ENCODE measurements at places on chromosomes 16 and 17. TPM values are rescaled to one million over a fixed set of nuclear protein-coding genes. Genes with fewer than 3 reads are reported as not detected.
A peak's percentile ranks its signal among the peaks of the same experiment; 100 is the strongest.

DNA sequence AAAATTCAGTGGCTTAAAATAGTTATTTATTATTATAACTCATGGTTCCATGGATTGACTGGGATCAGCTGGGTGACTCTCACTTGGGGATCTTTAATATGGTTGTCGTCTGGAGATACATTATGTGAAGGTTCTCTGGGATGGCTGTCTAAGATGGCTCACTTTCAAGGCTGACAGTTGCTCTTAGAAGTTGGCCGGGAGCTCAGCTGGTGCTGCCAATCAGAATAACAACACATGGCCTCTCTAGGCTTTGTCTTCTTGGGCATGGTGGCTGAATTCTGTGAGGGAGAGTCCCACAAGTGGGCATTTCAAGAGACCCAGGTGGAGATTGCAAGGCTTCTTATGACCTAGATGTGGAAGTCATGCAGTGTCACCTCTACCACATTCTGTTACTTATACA, 269.7 kb downstream of the CA10 start:
- no peak overlapping the region for H3K4me3 ChIP-seq
- H3K36me3 ChIP-seq: no peaks in the 10 kb centered on the region

GRCh38 chr16:78246559-78246958, 147.1 kb downstream of the WWOX start:
- H3K4me3 ChIP-seq: no peak overlapping the region
- no peaks in the 10 kb centered on the region for H3K4me1 ChIP-seq
- H3K27me3 ChIP-seq: no peaks in the 10 kb centered on the region
- no peak overlapping the region for H3K27ac ChIP-seq
- DNase-seq: no peak
- H3K36me3 ChIP-seq: no peaks in the 10 kb centered on the region

The CHAD gene
- 0.05 TPM for total RNA-seq

- no peaks in the 10 kb centered on the region for H3K27me3 ChIP-seq
- H3K27ac ChIP-seq: no peak overlapping the region
- DNase-seq: no peak
- no peak overlapping the region for H3K4me3 ChIP-seq
- H3K4me1 ChIP-seq: no peaks in the 10 kb centered on the region
- H3K36me3 ChIP-seq: no peaks in the 10 kb centered on the region
Observed at GRCh38 chr17:55582897-55583296, 71.6 kb upstream of the SMIM36 start.

- H3K4me1 ChIP-seq: peaks cover 54% of the 10 kb centered on the region
- H3K36me3 ChIP-seq: no peaks in the 10 kb centered on the region
- DNase-seq: no peak
- H3K4me3 ChIP-seq: no peak overlapping the region
Observed at GRCh38 chr16:89453501-89454321, 36.6 kb downstream of the ANKRD11 start.

DNA sequence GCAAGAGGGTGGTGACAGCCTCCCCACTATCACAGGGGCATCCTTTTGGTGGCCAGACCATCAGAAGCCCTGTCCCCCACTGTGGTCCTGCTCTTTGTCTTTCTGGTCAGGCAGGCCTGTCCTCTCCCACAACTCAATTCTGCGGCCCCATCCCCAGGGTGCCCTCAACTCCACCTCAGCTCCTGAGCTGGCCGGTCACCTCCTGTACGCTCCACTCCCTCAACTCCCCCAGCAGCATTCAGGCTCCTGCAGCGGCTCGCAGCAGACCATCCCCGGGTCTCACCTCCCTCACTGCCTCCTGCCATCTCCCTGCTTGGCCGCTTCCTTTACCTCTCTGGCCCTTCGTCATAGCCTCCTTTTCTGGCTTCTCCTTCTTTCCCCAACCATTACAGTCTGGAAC, 43.4 kb upstream of the MTSS2 start:
- peaks cover 24% of the 10 kb centered on the region for H3K36me3 ChIP-seq
- H3K4me1 ChIP-seq: peaks cover 26% of the 10 kb centered on the region
- no peak overlapping the region for H3K4me3 ChIP-seq
- no peak for DNase-seq
- H3K27ac ChIP-seq: no peak overlapping the region
- H3K27me3 ChIP-seq: no peaks in the 10 kb centered on the region

DNA sequence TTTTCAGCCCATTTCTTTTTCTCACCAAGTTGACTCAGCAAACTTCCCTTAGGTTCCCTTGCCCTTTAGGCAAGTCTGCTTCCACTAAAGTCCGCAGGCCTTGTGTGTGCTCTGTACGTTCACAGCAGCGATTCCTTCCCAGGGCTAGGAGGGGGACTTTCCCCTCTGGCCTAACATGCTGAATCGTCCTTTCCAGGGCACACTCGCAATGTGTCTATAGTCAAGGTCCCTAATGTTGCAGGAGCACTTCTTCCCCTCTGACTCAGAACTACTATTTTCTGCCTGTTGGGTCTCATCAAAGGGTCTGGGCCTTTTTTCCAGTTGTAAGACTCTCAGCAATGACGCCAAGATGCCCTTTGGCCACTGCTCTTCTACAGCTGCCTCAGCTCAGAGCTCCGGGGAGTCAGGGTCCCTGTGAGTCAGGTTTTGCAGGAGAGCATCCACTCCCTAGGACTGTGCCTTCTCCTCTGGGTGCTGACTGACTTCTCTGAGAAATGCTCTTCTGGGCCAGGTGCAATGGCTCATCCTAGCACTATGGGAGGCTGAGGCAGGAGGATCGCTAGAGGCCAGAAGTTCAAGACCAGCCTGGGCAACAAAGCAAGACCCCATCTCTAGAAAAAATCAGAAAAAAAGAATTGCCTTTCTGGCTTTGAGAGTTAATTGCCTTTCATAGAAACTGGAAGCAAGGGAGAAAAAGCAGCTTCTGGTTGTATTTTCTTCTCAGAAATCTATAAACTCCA, 64.4 kb upstream of the TBX2 start:
- H3K27ac ChIP-seq: no peak overlapping the region
- no peaks in the 10 kb centered on the region for H3K36me3 ChIP-seq
- H3K4me3 ChIP-seq: no peak overlapping the region

- H3K4me1 ChIP-seq: no peaks in the 10 kb centered on the region
- no peak for DNase-seq
- H3K4me3 ChIP-seq: no peak overlapping the region
- no peaks in the 10 kb centered on the region for H3K36me3 ChIP-seq
- H3K27ac ChIP-seq: no peak overlapping the region
- no peaks in the 10 kb centered on the region for H3K27me3 ChIP-seq
Observed at GRCh38 chr17:66711881-66712321, 123.0 kb upstream of the CACNG5 start.

The RNF40 gene
- total RNA-seq: 42.4 TPM

The FASN gene
- 12.3 TPM for total RNA-seq

DNA sequence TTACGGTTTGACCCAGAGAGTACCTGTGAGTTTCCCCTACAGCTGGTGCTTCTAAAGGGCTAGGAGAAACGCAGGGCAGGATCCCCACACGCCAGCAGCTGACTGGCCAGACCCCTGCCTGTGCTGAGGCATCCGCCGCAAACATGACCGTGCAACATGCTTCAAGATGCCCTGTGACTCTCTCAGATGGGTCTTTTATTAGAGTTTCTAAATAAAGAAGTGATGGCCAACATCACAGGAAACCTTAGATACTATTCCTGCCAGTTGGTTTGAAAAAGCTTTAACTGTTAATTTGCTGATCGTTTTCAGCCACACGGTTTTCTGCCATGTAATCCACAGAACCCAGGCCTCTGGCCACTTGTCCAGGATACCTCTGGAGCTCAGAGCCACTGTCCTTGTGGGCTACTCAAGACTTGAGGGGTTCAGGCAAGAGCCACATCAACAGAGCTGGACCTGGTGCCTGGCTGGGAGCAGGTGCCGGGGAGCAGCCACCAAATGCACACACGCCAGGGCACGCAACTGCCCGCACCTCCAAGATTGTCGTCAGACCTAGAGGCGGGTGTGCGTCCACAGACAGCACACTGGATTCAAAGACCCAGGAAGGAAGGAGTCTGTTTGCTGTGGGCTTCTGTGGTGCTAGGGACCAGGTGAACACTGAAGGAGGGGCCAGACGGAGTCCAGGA, 118.4 kb downstream of the ZNF778 start:
- H3K27ac ChIP-seq: peak overlapping the region; percentile 37
- H3K4me3 ChIP-seq: no peak overlapping the region
- no peaks in the 10 kb centered on the region for H3K27me3 ChIP-seq
- H3K36me3 ChIP-seq: no peaks in the 10 kb centered on the region
- no peak for DNase-seq

DNA sequence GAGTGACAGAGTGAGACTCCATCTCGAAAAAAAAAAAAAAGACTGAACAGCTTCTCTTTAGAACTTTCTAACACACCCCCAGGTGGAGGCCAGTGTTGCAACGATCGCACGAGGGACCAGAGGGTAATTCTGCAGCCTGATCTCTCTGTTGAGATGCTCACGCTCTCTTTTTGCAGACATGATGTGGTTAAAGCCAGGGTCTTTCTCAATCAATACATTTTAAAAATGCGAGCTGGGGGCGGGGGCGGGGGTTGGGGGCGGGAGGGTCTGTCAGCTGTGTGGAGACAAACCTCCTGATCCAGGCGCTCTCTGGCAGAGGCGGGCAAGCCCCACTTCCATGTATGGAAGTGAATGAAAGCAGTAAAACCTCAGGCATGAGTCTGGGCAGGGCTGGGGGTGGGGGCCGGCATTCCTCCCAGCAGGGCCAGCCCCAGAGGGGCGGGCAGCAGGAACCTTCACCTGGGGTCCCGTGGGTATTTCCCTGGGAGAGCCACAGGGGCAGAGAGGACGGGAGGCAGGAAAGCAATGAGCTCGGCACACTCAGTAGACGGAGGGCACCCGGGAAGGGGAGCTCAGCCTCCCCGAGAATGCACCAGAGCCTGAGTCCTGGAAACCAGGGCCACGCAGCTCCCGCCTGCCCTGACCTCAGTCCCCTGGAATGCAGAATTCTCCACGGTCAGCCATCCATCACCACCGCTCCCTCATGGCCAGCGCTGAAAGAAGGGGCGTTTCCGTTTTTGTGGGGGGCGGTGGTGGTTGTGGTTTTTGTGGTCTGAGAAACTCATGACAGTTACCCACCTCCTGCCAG, 28.0 kb downstream of the NXN start:
- H3K27ac ChIP-seq: peak overlapping the region; percentile 36
- H3K4me1 ChIP-seq: no peaks in the 10 kb centered on the region
- DNase-seq: no peak
- H3K27me3 ChIP-seq: peaks cover 19% of the 10 kb centered on the region
- no peak overlapping the region for H3K4me3 ChIP-seq
- H3K36me3 ChIP-seq: no peaks in the 10 kb centered on the region

- no peaks in the 10 kb centered on the region for H3K4me1 ChIP-seq
- DNase-seq: no peak
Observed at GRCh38 chr16:56121156-56121500, 70.2 kb upstream of the GNAO1 start.

The AATK gene
- 0.24 TPM for total RNA-seq

The MARCHF10 gene
- total RNA-seq: 0.14 TPM

GRCh38 chr17:81422776-81423697, 27.8 kb downstream of the BAHCC1 start:
- H3K4me1 ChIP-seq: peaks cover 61% of the 10 kb centered on the region
- no peak overlapping the region for H3K27ac ChIP-seq
- DNase-seq: no peak
- H3K27me3 ChIP-seq: peaks cover 32% of the 10 kb centered on the region
- no peak overlapping the region for H3K4me3 ChIP-seq

DNA sequence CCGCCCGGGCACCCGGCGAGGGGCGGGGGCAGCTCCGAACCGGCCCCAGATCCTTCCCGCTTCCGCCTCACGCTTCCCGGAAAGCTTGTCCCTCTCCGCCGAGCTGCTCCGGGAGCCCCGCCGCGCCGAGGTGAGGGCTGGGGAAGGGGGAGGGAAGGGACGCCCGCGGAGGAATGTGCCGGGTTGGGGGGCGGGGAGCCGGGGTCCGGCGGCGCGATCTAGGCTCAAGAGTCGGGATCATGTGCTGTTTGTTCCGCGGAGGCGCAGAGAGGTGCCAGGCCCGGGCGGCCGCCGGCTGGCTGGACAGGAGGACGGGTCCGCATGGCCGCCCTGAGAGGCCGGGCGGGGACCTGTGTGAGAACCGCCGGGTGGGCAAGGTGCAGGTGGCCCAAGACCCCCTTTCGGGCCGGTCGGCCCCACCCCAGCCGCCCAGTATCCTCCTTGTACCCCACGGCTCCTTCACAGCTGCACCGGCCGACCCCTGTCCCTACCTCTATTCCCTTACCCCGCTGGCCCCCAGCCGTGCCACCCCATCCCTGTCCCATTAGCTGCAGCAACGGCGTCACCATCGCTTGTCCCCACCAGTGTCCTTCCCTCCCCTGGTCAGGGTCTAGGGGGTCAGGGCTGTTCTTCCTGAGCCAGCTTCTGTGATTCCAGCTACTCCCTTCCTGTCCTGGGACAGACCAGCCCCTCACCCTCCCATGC, 429 bp downstream of the KIF1C start:
- H3K36me3 ChIP-seq: peaks cover 14% of the 10 kb centered on the region
- H3K27ac ChIP-seq: peak overlapping the region; percentile 25
- H3K4me3 ChIP-seq: peak overlapping the region; percentile 64

The IL34 gene
- 10.1 TPM for total RNA-seq
